ENCODE measurements at places on chromosomes 11 and 22.

DNA sequence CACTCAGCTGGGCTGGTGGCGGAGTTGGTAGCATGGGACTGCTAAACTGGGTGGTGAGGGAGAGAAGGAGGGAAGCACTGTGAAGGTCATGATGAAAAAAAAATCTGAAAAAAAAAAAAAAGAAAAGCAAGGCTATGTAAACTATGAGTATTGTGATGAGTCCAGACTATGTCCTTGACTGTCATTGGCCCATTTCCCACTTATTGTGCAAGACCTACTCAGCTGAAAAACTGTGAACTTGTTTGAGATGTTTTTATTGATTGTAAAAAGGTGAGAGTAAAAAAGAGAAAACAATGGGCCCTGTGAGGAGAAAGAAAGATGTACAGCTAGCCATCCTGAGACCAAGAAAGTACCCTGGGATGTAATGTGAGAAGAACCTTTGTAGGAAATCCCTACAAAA is 798.4 kb upstream of the TENM4 start:
- DNase-seq, result no peak

DNA sequence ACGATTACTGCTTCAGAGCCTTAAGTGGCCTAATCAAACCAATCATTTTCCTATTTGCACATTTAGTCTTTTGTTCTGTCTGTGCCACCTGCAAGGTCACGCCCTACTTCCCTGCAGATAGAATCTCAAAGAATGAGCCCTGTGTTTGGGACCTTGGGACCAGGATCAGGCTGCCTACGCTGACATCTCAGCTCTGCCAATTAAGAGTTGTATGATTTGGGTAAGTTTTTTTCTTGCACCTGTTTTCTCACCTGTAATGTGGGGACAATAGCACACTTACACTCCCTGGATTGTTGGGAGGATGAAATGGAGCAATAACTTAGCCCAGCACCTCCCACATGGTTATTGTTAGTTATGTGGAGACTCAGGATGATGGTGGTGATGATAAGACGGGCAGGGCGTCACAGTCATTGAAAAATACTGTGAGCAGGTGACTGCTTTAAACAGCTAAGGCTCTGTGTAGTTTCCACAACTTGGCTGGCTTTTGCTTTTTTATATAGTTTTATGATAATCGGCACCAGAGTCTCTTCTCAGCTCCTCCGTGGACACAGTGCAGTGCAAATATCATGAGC is 155.0 kb downstream of the ADAMTS15 start:
- DNase-seq, result no peak

- no peak for DNase-seq
Observed at GRCh38 chr11:110113505-110113904, 20.3 kb downstream of the ZC3H12C start.

GRCh38 chr11:119094816-119095065 is 6.9 kb downstream of the DPAGT1 start:
- DNase-seq, result no peak

- DNase-seq, result no peak
Observed at GRCh38 chr22:42301077-42301741, 30.8 kb upstream of the TCF20 start.

- DNase-seq, result no peak
Observed at GRCh38 chr11:79159657-79160450, 281.0 kb downstream of the TENM4 start.

DNA sequence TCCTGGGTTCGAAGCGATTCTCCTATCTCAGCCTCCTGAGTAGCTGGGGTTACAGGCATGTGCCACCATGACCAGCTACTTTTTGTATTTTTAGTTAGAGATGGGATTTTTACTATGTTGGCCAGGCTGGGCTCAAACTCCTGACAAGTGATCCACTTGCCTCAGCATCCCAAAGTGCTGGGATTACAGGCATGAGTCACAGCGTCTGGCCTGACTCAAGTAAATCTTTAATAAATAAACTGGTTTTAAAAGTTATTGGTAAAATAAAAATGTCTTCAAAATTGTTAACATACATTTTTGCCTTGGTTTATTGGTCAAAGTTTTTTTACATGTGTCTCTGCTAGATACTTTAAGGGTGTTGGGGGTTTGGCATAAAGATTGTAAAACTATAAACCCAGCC is 7.3 kb upstream of the PES1 start:
- no peak for DNase-seq

DNA sequence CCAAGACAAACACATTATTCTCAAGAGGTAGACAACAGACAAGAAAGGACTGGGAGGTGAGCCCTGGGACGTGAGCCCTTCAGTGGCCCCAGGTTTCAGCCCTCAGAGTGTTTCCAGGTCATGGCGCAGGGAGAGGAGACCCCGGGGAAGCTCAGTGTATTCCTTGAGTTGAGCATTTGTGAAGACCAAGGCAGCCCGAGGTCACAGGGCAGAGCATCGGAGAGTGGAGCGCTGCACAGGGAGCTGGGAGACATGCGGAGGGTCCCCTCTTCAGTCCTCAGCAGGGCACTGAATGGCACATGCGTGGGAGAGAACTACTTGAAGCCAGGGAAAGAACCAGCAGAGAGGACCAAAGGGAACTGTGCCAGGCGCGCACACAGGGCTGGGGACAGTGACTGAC is 11.7 kb downstream of the KRTAP5-6 start:
- DNase-seq, result no peak

- DNase-seq, result no peak
Observed at GRCh38 chr22:35313311-35314121, 13.8 kb downstream of the TOM1 start.

DNA sequence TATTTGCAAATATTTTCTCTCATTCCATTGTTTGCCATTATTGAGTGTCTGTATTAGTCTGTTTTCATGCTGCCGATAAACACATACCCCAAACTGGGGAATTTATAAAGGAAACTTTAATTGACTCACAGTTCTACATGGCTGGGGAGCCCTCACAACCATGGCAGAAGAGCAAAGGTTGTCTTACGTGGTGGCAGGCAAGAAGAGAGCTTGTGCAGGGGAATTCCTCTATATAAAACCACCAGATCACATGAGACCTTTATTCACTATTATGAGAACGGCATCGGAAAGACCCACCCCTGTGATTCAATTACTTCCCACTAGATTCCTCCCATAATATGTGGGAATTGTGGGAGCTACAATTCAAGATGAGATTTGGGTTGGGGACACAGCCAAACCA is 10.2 kb downstream of the RASSF10 start:
- no peak for DNase-seq
